H9 (cell line): ENCODE measurements at places on chromosomes 13 and 19. TPM values are rescaled to one million over a fixed set of nuclear protein-coding genes. Genes with fewer than 3 reads are reported as not detected.

The NTF4 gene
- total RNA-seq: 2.1 and 2.3 TPM in 2 replicates

The NLRP7 gene
- total RNA-seq: 1.1 TPM in 2 replicates

The OR7A5 gene
- total RNA-seq: not detected in 2 replicates

The FCAR gene
- total RNA-seq: not detected in 2 replicates

DNA sequence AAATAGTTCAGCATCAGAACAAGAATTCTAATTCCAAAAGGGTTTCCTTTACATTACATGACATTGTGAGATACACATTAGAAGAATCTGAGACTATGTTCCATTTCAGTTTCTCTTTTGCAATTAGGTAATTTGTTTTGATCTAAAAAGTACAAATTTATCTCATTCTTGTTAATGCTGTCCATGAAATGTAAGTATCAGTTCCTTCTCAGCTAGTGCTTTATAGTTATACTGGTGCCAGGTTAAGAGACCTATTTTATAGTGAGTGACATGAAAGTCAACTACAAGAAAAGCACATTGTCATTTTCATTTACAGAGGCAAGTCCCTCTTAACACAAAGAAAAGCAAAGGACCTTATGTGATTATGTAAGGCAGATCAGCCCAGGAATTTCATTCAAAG, 43.9 kb downstream of the RCBTB2 start:
- no peak for DNase-seq

DNA sequence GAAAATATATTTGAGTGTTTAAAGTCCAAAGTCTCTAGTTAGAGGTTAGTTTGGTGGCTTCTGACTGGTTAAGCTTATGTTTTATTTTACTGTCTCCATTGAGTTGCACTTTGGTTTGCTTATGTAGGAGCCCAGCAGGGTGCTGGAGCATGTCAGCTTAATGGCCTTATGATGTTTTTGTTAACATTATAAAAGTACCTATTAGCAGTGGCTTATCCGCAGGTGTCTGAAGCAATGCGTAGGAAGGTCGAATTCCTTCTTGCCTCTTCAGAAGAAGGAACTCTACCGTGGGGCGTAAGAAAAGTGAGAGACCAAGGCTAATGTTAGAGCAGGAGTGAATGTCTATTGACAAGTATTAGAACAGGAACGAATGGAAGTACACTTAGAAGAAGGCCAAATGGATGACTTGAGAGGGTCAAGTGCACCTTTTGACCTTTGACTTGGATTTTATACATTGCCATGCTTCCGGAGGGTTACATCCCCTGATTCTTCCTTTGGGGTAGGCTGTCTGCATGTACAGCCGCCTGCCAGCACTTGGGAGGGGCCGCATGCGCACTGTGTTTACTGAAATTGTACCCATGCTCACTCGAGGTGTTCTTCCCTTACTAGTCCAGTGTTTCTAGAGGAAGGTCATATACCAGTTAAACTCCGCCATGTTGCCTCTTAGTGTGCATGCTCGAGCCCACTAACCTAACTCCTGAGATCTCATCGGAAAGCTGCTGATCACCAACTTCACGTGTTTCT, 793.9 kb upstream of the PCDH9 start:
- peak; percentile 27 for DNase-seq

DNA sequence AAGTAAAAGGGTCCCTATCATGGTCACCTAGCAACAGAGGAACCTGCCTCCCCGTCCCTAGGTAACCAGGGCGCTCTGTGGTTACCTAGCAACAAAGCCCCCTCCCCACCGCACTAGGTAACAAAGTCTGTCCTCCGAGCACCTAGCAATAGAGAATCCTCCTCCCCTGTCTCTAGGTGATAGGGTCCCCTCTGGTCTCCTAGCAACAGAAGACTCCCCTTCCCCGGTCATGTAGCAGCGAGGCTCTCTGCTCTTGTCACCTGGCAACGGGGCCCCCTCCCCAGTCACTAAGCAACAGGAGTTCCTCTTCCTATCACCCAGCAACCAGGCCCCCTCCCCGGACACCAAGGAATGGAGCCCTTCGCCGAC, 307 bp downstream of the JOSD2 start:
- no peak for DNase-seq

DNA sequence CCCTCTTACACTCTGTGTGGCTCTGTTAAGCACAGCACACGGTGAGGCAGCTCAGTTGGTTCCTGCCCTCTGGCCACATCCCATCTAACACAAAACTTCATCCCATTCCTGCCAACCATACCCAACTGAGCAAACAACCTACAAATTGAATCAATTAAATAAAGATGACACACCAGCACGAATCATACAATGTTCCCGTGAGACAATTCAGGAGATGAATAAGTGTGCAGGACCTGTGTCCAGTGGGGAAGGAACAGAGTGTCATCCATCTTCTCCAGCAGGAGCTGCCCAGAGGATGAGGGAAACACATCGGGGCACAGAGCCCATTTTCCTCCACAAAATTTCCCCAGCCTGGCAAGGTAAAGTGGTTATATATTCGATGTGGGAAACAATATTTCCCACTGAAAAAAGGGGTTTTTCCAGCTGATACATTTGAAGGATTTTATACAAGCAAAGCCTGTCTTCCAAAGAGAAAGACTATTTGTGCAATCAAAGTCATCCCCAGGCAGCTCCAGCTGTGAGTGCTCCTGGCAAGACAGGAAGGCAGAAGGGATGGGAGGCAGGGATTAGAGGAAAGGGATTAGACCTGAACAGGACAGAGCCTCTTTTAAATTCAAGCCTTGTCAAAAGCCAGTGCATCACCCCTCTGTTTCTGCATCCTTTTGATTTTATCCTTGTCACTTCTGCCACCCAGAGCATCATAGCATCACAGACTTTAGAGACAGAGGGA, 240.2 kb downstream of the LHFPL6 start:
- DNase-seq: no peak

DNA sequence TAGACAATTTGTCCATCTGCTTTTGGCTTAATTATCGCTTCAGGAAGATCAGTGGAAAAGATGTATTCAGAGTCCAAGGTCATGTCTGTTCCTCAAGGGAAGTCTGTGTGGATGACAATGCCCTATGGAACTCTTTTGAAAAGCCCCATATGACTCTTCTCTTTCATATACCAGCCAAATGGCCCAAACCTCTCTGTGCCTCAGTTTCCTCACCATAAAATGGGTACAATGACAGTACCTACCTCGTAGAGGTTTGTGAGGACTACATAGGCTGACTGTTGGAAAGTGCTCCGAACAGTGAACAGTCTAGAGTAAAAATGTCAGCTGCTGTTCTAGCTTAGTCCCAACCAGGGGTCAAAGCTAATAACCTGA, 104.6 kb downstream of the COL4A2 start:
- DNase-seq: no peak

DNA sequence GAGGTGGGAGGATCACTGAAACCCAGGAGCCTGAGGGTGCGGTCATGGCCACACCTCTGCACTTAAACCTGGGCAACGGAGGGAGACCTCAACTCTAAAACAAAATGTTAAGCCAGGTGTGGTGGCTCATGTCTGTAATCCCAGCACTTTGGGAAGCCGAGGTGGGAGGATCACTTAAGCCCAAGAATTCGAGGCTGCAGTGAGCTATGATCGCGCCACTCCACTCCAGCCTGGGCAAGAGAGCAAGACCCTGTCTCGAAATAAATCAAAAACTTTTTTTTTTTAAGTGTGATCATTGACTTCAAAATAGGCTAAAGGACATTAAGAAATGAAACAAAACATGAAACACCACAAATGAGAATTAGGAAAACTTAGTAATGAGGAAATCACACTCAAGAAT, 16.3 kb upstream of the ADPRHL1 start:
- no peak for DNase-seq
